Renal pelvis (tissue), 12 donors: ENCODE measurements at places on chromosomes 7 and 10. TPM values are rescaled to one million over a fixed set of nuclear protein-coding genes. Genes with fewer than 3 reads are reported as not detected.

DNA sequence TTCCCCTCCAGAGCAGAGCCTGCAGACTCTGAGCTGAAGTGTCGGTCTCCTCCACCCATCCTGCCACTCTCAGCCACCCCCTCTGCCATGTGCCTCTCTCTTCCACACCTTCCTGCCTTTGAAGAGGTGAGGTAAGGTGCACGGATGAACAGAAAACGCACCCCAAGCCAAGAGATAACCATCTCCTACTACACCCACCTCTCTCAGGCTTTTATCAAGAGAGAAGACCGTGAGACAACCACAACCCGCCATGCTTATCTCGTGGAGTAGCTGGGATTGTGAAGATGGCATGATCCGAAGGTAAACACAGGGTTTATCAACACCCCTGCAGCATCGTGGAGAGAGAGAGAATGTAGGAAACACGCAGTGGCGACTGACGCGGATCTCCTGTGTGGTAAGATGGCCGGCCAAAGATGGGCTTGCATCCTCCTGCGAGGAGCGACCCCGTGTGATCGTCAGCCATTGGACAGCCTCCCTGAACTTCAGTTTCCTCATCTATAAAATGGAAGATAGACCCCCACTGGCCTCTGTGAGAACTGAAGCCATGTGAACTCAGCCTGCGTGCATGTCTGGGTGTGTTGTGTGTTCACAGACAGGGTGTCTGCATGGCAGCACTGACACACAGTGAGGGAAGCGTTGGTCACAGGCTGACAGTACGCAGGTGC is 219.0 kb downstream of the DIP2C start:
- DNase-seq = no peak

DNA sequence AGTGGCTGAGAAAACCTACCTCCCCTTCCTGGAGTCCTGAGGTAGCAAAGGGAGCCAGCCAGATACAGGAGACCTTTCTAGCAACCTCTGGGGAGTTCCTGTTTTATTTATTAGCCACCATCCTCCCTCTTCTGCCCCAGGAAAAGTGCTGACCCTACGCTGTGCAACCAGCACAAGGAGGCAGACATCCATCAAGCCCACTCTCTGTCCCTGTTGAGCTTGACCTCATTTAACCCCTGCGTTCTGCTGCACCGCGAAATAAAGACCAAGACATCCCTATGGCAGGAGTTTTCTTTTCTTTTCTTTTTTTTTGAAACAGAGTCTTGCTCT is 25.3 kb upstream of the ANKRD2 start:
- no peak for DNase-seq

DNA sequence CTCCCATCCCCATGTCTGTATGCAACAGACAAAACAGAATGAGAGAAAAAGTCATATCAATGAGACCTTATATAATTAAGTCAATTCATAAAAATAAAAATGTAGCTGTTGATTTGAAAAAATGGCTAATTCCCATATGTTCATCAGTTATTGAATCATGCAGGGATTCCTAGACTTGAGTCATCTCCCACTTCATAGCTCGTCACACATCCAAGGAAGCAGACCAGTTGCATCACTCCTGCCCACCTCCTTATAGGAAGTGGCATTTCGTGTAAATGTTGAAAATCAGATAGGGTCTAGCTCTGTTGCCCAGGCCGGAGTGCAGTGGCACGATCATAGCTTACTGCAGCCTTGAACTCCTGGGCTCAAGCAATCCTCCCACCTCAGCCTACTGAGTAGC is 56.1 kb upstream of the SH2B2 start:
- DNase-seq = no peak

Gene PON1
- 0.50 TPM for polyA plus RNA-seq

- no peak for DNase-seq
Measured at GRCh38 chr10:15744217-15744865, 24.6 kb upstream of the ITGA8 start.
